ENCODE measurements at places on chromosomes 7 and 10.

- no peak for DNase-seq
Observed at GRCh38 chr10:73888514-73888913, 14.2 kb upstream of the CAMK2G start.

DNA sequence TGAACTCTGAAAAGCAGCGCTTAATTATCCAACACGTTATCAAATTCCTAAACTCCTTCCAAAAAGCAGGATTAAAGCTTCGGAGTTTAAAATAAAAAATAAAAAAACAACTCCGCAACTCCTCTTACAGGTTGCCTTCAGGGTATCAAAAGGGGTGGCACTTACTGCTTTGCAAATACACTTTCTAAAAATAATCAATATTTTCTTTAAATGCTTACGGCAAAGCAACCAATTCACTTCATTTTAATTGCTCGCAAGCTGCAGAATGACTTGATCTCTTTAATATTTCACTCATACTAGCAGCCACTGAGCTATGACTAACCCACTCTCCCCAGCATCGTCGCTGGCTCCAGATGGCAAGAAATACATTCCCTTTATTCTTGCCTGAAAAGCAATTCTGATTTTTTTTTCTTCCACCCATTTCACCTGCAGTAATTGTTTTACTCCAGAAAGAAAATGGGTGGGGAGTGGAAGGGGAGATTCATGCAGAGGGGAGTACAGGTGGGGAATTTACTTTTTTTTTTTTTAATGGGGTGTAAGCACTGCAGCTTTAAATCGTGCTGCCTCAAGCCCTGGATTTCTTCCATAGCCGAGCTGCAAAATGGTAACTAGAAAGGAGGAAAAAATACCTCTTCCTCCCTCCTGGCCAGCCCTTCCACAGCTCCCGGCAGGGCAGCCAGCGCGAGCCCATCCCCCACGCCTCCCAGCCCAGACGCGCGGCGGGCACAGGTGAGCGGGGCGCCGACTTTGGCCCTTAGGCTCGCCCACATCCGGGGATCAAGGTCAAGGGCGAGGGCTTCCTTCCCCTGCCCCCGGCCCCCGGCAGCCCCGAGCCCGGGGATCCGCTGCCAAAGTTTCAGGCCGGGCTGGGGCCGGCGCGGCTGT lies 54.2 kb upstream of the FHIP2A start:
- no peak for DNase-seq

DNA sequence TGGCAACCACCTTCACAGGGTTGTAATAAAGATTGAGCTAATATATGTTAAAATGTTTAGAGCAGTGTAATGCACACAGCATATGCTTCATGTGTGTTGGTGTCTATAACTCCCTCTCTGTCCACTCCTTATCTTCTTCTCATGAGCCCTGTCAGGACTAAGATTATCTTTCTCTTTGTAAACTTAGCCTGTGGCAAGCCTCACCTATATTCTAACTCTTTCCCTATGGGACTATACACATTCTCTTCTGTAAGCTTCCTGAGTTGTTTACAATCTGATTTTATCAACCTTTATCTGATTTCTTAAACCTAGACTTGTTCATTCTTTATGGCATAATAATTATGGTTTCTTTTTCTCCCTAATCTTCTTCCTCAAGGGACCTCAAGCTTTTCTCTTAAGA lies 2.4 kb upstream of the PIP start:
- no peak for DNase-seq

DNA sequence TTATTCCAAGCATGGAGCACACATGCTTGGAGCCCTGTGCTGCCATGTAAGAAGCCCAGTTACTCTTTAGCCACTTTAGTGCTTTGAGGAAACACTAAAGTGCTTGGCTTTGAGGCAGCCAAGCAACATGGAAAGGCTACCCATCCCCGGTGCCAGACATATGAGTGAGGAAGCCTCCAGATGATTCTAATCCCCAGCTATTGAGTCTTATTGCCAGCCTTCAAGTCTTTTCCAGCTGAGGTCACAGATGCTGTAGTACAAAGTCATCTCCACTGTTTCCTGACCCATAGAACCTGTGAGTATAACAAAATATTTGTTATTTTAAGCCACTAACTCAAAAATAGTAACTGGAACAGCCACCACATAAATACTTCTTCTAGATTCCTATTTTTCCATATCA lies 91.4 kb upstream of the CYP26C1 start:
- no peak for DNase-seq
